ENCODE measurements at places on chromosomes 1 and 21. TPM values are rescaled to one million over a fixed set of nuclear protein-coding genes. Genes with fewer than 3 reads are reported as not detected.

Gene DMBX1
- total RNA-seq, result 0.20 TPM

Gene MIXL1
- total RNA-seq, result not detected

Gene PRR9
- total RNA-seq, result not detected

Gene ATP5PF
- total RNA-seq, result 78.2 TPM

Gene ASTN1
- not detected for total RNA-seq

Gene ATAD3A
- total RNA-seq, result 111 TPM

Gene RNF186
- total RNA-seq, result not detected

Gene CRYBG2
- total RNA-seq, result 18.6 TPM

Gene BACE2
- not detected for total RNA-seq

Gene TSACC
- total RNA-seq, result not detected

Gene ORC1
- total RNA-seq, result 23.9 TPM

Gene ASPM
- total RNA-seq, result 30.0 TPM

Gene CD164L2
- total RNA-seq, result not detected

Gene PLEKHG5
- total RNA-seq, result 8.2 TPM

Gene C1orf74
- total RNA-seq, result 6.2 TPM
